IMR-90 (cell line): ENCODE measurements at places on chromosomes 6 and 20. TPM values are rescaled to one million over a fixed set of nuclear protein-coding genes. Genes with fewer than 3 reads are reported as not detected.

KIF6 gene
- total RNA-seq = under 0.01 TPM in 1 of 2 replicates, not detected in the other

SAMD3 gene
- total RNA-seq = 3.0 and 3.1 TPM in 2 replicates

C6orf15 gene
- total RNA-seq = not detected in 2 replicates

CST2 gene
- total RNA-seq = not detected in 2 replicates

HLA-DOB gene
- 0.28 and 0.36 TPM in 2 replicates for total RNA-seq

GRCh38 chr20:54499111-54499510, 23.7 kb downstream of the DOK5 start:
- DNase-seq = no peak

DNA sequence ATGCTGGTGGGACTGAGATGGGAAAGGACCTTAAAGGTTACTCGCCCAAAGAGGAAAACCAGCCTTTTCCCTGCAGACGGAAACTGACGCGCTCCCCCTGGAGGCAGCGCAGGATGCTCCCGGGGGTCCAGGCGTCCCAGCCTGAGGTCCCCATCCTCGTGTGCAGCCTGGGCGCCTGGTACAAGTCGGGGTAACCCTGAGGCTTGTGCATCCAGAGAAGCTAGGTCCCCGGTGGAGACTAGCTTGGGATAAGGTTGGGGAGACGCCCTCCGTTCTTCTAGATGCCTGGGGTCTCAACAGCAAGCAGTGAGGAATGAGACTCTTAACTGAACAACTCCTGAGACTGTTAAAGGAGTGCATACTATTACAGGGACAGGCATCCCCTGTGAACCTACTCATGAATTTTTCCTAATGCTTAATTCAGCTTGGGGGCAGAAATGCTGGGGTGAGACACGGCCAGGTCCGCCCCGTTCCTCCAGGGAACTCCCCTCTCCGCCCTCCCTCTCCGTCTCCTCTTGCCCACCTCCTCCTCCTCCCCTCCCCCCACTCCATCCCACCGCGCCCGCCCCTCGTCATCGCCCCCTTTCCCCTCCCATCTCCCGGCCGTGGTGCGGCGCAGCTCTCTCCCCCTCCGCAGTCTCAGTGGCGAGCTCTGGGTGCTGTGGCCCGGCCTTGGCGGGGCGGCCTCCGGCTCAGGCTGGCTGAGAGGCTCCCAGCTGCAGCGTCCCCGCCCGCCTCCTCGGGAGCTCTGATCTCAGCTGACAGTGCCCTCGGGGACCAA, at the start of gene PRSS35:
Gene PRSS35, plus strand, starts transcription at position 634 of the 781 bp plus-strand sequence. CDS start 10,908 bp downstream, outside the sequence.
- DNase-seq = peak; percentile 48

- DNase-seq = peak; percentile 87
Measured at GRCh38 chr20:47336129-47336754, 20.3 kb downstream of the ZMYND8 start.

GRCh38 chr20:62621251-62622110, 20.8 kb upstream of the SLCO4A1 start:
- DNase-seq = no peak

- DNase-seq = peak; percentile 8
Measured at GRCh38 chr6:44224029-44224964, 902 bp downstream of the SLC29A1 start.

CTAGE9 gene
- not detected in 2 replicates for total RNA-seq

- DNase-seq = no peak
Measured at GRCh38 chr6:168609914-168610490, 169.0 kb downstream of the SMOC2 start.

SLC16A10 gene
- 0.28 TPM in 1 of 2 replicates, not detected in the other for total RNA-seq

DNAH8 gene
- under 0.01 TPM in 1 of 2 replicates, not detected in the other for total RNA-seq

GRCh38 chr6:3744211-3744900, 7.2 kb downstream of the PXDC1 start:
- no peak for DNase-seq

DDO gene
- 0.18 and 0.28 TPM in 2 replicates for total RNA-seq

DNA sequence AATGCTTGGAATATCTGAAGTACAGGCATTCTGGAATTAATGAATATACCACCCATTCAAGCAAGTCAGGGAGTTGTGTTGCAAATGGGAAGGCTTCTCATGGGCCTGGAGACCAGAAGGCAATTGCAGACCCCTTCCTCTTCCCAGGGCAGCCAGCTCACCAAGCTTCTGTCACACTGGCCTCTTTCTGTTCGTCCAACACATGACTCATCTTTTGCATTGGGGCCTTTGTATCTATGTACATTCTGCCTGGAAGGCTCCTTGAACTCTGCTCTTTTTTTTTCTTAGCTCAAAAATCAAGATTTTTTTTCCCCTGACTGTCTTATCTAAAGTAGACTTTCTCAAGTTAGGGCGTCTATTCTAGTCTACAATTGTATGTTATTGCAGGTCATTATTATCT, 132.9 kb upstream of the MYLIP start:
- DNase-seq = no peak

GRCh38 chr6:116338943-116339342, 31.8 kb upstream of the DSE start:
- no peak for DNase-seq

DNA sequence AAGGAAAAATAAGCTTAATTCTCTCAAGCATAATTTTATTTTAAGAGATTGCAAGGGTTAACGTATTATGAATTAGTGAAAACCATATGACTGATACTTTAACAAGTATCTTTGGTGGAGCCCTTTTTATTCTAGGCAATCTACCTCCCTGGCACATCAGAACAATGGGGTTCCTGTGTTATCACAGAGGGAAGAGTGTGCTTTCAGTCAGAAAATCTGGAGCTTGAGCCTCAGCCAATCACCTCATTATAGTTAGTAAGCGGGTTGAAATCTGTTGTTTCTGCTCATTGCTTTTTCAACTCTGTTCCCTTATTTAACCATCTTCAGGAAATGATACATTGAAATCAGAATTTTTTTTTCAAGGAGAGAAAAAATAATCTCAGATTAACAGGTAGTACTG, 391 bp downstream of the ADGRF1 start:
- no peak for DNase-seq

- DNase-seq = no peak
Measured at GRCh38 chr20:6703047-6703446, 64.4 kb upstream of the BMP2 start.

DNA sequence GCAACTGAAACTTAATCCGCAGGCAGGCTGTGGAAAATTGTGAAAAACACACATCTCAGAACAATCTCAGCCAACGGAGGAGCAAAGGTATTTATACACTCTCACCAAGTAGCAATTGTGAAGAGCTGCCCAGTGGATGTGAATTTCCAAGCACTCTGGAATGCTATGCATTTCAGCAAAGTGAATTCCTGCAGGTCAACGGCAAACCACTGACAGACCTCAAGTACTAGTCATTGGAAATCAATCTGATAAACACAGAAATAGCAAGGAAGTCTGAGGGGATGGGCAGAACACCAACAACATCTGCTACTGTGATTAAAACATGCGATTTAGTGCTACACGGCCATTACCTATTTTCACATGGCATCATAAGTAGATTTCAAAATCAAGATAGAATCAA, 429.1 kb downstream of the HTR1B start:
- peak; percentile 96 for DNase-seq

GRCh38 chr6:19827247-19827646, 9.9 kb upstream of the ID4 start:
- DNase-seq = no peak

- DNase-seq = peak; percentile 48
Measured at GRCh38 chr20:61443443-61444126, 191.5 kb downstream of the CDH4 start.

F13A1 gene
- total RNA-seq = not detected in 2 replicates

DNA sequence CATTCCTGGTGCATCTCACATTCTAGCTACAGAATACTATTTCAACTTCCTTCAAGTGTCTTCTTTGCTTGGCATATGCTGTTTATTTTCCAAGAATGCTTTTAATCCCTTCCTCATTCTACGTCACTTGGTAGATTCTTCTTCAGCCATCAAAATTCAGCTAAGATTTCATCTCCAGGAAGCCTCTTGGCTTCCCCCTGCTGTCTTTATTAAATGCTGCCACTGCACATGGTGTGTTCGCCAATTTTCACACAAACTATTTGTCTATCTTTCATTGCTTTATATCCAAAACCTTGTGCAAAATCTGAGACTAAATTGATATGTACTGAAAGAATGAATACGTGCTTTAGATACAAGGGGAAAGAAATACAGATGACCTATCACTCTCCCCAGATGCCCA, 253.0 kb downstream of the RFPL4B start:
- no peak for DNase-seq

EYS gene
- total RNA-seq = under 0.01 TPM in 2 replicates

DNA sequence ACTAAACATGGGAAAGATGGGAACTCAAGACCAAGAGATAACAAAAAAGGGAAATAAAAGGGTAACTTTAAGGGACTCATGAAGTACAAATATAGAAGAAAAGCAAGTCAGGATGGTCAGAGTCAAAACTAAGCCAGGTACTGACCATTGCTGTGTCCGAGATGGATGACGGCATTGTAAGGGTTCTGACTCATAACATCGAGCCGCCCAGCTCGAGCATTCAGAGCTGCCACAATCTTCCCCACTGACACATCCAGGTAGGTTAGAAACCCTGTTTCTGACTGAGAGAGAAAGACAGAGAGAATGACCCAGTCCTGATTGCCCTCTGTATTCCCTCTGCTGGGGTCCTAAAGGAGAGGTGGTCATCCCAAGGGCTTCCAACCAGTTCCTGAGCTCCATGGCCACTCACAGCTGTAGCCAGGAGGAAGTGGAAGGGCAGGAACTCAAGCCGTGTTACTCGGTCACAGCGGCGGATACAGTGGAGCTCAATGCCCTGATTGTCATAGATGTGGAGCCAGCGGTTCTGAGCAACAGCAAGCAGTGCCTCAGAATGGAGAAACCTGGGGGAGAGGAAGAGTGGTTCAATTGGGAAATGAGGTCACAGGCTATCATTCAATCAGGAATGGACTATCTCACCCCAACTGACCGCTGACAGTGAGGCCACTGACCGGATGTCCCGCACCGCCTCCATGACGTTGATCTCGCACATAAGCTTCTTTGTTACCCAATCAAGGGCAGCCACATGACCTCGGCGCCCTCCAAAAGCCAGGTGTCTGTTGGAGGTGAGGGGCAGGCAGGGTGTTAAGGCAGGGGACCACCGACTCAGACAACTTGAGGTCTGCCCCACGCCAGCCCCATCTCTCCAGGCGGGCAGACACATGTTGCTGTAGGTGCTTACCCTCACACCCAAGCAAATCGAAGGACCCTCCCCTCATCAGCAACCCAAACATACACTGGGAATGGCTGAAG, 1.8 kb downstream of the WDR46 start:
- no peak for DNase-seq

MUCL3 gene
- total RNA-seq = not detected in 2 replicates

PDYN gene
- not detected in 2 replicates for total RNA-seq

- DNase-seq = peak; percentile 96
Measured at GRCh38 chr6:142871910-142872331, 73.1 kb downstream of the HIVEP2 start.

GRCh38 chr6:133769463-133769862, 119.5 kb upstream of the TCF21 start:
- peak; percentile 40 for DNase-seq

- peak; percentile 66 for DNase-seq
Measured at GRCh38 chr20:34328928-34329677, 25.9 kb upstream of the AHCY start.

ZSCAN23 gene
- 5.3 and 8.4 TPM in 2 replicates for total RNA-seq

NKX2-4 gene
- not detected in 2 replicates for total RNA-seq

LST1 gene
- not detected in 2 replicates for total RNA-seq

GRCh38 chr20:53399083-53399482, 194.6 kb downstream of the ZNF217 start:
- DNase-seq = no peak

DNA sequence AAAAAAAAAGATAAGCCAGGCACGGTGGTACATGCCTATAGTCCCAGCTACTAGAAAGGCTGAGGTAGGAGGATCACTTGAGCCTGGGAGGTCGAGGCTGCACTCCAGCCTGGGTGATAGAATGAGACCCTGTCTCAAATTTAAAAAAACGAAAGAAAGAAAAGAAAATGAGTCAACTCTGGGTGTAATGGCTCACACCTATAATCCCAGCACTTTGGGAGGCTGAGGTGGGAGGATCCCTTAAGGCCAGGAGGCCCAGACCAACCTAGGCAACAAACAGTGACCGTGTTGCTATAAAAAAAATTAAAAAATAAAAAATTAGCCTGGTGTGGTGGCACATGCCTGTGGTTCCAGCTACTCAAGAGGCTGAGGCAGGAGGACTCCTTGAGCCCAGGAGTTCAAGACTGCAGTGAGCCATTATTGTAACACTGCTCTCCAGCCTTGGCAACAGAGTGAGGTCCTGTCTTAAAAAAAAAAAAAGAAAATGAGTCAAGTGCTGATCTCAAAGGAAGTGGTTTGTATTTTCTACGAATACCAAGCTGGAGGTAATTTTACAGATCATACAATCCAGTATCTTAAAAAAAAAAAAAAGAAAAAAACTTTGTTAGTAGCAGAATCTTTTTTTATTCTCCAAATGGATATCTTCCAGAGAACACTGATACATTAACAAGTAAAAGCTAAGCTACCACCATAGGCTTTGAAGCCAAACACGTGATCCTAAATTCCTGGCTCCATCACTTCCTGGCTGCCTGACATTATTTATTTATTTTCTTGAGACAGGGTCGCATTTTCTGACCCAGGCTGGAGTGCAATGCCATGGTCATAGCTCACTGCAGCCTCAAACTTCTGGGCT, 5.7 kb downstream of the COMMD7 start:
- DNase-seq = peak; percentile 91

DNA sequence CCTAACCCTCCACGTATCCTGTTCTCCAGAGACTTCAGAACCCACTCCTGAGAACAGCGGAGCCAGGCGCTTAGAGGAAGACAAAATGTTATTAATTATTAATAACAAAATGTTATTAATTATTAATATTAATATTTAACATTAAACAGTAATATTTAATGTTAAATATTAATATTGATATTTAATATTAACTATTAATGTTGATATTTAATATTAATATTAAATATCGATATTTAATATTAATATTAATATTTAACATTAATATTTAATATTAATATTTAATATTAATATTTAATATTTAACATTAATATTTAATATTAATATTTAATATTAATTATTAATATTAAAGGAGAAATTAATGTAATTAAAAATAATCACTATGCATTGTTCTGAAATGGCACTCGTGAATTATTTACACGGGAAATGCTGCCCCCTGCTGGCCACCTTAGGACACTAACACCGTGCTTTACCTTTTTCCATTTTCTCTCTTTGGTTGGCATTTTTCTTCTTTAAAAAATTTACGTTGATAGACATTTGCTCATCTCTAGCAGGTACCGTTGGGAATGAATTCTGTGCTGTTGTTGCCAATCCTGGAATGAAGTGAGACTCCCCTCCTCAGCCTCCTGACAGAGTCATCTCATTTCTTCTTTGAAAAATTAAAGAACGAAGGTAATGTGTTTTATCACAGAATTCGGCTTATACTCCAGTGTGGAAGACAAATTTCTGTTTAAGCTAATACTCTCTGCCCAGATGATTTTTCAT, 7.5 kb upstream of the GGTLC1 start:
- peak; percentile 24 for DNase-seq

DNA sequence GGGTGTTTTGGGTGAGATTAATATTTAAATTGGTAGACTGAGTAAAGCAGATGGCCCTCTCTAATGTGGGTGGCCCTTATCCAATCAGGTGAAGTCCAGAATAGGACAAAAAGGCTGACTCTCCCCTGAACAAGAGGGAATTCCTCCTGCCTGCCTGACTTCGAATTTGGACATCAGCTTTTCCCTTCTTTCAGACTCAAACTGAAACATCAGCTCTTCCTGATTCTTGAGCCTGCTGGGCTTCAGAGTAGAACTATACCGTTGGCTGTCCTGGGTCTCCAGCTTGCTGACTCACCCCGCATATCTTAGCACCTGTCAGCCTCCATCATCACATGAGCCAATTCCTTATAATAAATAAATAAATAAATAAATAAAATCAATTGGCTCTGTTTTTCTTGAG, 15.0 kb upstream of the TGM6 start:
- no peak for DNase-seq

GRCh38 chr20:1822564-1823449, 72.4 kb upstream of the SIRPA start:
- DNase-seq = peak; percentile 70
